Hematopoietic multipotent progenitor cell (in vitro differentiated cells): ENCODE measurements at places on chromosomes 1 and 21.

- no peak for DNase-seq
Measured at GRCh38 chr1:115277276-115277675, 60.8 kb downstream of the NGF start.

GRCh38 chr1:113983826-113984225, 4.6 kb downstream of the OLFML3 start:
- no peak for DNase-seq

GRCh38 chr1:34917017-34917416, 12.4 kb downstream of the DLGAP3 start:
- DNase-seq, result no peak

DNA sequence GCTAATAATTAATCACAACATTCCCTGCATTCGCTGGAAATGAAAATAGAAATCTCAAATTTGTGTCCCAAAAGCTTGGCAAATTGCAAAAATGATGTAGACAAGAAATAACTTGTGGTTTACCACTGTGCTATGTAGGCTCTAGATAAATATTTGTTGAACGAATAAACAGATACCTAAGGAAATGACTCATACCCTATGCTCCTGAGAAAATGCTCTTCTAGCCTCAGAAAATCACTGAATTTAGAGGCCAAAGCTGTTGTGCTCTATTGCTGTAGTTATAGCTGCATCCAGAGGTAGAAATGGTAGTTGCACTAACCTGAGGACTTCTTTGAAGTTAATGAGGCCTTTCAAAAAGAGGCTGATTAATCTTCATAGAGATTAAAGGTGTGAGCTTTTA, 142.0 kb upstream of the ZNHIT6 start:
- DNase-seq, result peak; percentile 11

DNA sequence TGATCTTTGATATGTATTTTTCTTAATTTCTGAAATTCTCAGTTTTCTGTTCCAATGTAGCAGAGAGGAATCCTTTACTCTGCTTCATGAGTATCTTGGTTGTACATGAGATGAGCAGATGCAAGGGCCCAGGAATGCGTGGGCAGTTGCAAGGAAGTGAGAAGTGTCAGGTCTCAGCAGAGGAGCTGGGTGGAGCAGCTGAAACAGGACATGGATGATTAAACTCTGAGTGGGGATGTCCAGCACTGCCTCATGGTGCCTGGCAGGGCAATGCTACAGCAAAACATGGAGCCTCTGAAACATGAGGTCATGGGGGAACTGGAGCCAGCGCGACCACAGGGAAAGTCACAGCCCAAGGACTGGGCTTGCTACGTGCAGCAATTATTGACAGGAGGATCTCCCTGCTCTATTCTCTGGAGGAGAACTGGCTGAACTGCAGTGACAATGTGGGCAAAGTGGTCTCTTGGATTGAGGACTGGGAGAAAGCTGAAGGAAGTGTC, 48.4 kb downstream of the COLGALT2 start:
- DNase-seq, result no peak

- DNase-seq, result no peak
Measured at GRCh38 chr1:221965252-221965651, 223.4 kb upstream of the DUSP10 start.

DNA sequence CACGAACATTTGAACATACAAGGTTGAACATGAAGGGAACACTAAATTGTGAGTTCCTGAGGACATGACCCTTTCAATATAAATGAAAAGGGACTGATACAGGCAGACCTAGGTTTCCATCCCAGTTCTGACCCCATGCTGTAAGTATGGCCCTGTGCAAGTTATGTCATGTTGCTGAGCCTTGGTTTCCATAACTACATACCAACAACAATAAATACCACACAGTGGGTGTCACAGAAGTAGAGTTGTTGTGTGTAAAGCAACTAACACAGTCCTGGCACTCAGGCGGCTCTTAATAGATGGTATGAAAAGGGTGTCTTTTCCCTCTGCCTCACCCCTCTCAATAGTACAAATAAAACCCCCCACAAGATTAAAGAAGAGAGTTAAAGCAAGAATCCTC, 140.8 kb downstream of the LMX1A start:
- no peak for DNase-seq

- no peak for DNase-seq
Measured at GRCh38 chr1:116276532-116276931, 96.5 kb upstream of the ATP1A1 start.

DNA sequence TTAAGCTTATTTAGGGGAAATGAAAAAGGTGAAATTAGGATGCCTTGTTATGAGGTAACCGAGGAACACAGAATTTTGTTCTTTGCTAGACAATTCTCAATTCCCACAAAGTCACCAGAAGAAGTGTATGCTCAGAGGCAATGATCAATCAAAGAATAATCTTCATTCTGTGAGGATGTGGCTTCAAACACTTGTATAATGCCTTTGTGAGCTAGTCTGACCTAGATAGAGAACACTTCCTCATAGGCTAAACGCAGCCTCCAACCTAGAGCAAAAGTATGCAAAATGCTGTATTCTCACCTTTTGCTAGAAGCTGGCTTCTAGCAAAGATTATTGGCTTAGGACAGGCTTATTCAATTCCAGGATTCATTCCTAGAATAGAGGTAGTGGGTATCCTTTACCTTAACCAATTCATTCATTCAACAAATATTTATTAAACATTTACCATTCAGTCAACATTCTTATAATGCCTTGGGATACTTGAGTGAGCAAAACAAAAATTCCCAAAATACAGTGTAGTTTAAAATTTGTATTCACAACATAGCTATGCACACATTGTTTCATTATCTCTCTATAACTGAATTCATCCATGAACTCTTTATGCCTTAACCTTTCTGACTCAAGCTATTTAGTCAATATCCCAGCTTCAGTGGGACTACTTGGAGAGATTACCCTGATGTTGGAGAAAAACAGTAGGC, 530.2 kb downstream of the PTPRC start:
- no peak for DNase-seq

DNA sequence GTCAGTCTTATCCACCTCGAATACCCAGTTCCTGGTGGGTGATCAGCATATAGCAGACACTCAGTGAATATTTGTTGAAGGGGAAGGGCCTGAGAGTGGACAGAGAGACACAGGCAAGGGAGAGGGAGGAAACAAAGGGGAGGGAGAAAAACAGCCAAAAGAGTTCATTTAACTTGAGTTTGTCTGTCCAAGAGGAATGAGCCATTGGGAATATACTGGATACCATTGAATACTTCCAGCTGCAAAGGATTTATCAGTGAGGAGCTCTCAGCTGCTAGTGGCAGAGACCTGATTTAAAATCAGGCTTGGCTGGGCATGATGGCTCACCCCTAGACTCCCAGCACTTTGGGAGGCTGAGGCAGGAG, 11.5 kb upstream of the BGLAP start:
- no peak for DNase-seq

GRCh38 chr1:23101101-23101827, 67.4 kb downstream of the LUZP1 start:
- DNase-seq, result no peak

DNA sequence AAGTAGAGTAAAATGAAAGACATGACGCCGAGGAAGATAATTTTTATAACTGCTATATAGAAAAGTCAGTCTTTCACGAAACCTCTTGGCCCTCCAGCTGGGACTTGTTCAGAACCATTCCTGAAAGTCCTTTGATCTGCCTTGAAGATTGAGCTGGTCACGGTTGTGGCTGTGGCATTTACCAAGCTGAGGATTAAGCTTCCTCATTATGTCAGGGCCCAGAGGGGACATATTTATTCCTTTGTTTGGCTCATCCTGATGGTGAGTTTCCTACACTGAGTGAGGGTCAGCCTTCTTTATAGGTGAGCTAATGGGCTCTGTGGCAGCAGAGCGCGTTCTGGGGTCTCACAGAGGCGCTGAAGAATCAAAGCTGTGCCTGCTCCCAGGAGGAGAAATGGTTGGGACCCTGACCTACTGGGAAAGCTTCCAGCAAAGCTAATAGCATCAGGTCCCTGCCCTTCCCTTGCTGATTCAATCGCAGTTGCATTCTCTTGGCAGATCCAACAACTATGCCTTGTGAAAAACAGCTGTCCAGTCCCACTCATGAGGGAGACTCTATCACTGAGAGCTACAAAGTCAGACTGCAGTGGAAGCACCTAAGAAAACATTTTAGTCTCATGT, 43.2 kb upstream of the PBX1 start:
- no peak for DNase-seq

GRCh38 chr1:8682573-8682972, 134.9 kb downstream of the RERE start:
- no peak for DNase-seq

- DNase-seq, result peak; percentile 31
Measured at GRCh38 chr1:103525114-103525606, 339 bp upstream of the RNPC3 start.

DNA sequence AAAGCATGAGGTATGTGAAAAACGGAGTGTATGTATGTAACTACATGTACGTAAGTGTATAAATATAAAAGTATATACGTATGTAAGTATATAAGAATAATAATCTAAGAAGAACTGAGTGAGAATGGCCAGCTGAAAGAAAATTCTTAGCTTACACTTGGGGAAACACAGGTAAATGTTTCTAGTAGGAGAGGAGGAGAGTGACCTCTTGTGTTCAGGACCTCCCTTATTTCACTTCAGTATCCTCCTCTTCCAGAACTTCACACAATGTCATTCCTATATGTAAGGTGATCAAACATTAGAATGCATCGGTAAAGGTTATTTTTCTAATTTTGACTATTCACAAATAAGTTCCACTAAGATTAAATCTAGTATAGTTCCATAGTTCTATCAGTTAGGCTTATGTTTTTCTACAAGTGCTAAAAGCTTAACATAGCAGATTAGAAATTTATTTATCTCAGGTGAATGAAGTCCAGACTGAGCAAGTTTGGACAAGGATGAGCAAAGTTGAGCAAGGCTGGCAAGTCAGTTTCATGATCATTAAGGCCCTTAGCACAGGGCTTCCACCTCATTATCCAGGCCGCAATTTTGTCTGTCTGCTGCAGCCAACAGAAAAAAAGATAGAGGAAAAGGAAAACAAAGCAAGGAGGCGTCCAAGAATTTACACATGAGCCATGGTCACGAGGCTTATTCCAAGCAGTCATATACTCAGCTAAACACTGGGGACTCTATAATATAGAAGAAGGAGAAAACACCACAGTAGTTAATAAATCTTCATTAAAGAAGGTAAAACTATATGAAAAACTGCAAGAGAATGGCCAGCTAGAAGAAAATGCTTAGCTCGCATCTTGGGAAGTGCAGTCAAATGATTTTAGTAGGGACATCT, 7.1 kb upstream of the MROH9 start:
- DNase-seq, result no peak

- DNase-seq, result peak; percentile 93
Measured at GRCh38 chr1:228500901-228501871, 14.0 kb downstream of the RNF187 start.

- DNase-seq, result peak; percentile 63
Measured at GRCh38 chr1:211625040-211625439, 46.1 kb upstream of the SLC30A1 start.
